ENCODE measurements at places on chromosomes 6 and 20.

GRCh38 chr20:32925481-32926196 lies 66.9 kb downstream of the EFCAB8 start:
- no peak for DNase-seq

GRCh38 chr6:159679091-159680077 lies 13.7 kb downstream of the SOD2 start:
- DNase-seq = no peak

GRCh38 chr20:5745416-5746030 lies 4.7 kb upstream of the SHLD1 start:
- no peak for DNase-seq

DNA sequence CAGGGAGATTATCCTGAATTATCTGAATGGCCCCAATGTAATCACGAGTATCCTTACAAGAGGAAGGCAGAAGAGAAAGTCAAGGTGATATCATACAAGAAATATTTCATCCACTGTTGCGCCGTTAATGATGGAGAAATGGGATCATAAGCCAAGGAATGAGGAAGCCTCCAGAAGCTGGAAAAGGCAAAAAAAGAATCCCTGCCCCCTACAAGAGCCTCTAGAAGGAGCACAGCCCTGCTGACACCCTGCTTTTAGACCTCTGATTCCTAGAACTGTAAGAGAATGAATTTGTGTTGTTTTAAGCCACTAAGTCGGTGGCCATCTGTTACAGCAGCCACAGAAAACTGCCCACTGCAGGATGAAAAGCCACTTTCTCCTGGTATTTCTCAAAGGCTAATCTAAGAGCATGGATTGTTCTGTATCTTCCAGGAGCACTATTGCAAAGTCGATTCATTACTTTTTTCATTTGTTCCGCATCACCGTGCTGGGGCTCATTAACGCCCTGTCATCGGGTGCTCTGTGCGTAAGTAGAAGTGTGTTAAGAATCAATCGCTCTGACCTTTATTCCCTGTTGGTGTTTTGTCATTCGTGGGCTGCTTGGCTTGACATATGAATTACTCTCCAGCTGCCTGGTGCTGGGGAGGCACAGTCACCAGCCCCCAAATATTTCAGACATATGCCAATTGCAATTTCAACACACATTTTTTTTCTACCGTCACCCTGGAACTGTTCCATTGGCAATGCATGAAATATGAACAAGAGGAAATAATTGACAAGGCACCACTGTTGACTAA lies 117.0 kb downstream of the PCSK2 start:
- DNase-seq = no peak

DNA sequence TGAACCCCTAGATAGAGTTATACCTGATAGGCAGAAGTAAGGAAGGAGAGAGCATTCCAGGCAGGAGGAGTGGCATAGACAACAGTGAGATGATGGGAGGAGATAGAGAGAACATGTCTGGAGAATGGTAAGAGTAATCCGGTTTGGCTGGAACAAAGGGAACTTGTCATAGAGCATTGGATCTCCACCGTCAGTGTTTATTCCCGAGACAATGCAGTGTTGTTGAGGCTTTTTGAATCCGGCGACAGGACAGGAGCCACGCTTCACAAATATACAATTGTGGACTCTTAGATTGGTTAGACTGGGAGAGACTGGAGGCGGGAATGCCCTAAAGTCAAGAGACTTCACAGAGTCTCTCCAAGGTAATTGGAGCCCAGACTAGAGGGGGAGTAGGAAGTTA lies 119.8 kb downstream of the ANKS1A start:
- no peak for DNase-seq

- DNase-seq = no peak
These were observed 207.0 kb downstream of the CDC5L start for GRCh38 chr6:44594481-44594880.

- no peak for DNase-seq
These were observed 16.4 kb upstream of the FNDC1 start for GRCh38 chr6:159152782-159153181.

DNA sequence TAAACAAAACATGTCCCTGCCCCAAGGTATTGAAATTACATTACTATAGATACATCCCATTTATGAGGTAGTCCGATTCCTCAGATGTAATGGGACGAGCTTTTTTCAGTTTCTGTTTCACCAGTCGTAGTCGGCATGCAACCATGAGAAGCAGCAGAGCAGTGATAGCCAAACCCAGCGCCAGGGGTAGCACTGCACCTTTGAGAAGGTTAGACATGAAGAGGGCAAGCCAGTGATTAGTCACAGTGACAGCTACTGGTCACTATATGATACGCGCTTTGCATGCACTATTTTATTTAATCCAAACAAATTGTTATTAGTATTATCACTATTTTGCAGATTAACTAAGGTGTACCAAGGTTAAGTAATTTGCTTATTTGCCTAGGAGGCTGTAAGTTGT lies 43.7 kb downstream of the LRP11 start:
- DNase-seq = no peak

GRCh38 chr6:117501722-117502121 lies 19.2 kb downstream of the DCBLD1 start:
- DNase-seq = no peak

DNA sequence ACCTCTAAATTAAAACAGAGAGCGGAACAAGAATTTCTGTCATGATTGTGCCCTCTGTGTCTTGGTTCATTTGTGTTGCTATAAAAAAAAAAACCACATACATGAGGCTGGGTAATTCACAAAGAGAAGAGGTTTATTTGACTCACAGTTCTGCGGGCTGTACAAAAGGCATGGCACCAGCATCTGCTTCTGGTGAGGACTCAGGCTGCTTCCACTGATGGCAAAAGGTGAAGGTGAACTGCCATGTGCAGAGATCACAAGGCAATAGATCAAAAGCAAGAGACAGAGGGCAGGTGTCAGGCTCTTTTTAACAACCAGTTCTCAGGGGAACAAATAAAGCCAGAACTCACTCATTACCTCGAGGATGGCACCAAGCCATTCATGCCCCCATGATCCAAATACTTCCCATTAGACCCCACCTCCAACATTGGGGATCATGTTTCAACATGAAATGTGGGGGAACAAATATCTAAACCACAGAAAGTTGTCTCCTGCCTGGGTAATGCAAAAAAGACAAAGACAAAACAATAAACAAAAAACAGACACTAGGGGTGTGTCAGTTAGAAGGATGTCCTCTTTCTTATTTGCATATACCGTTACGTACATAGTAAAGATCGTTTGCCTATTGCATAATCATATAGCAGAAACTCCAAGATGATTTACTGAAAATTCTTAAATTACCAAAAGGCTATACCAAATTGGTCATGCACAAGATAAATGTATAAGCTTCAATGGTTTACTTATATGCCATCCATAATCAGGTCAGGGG lies 17.0 kb downstream of the SERPINB9 start:
- DNase-seq = no peak

DNA sequence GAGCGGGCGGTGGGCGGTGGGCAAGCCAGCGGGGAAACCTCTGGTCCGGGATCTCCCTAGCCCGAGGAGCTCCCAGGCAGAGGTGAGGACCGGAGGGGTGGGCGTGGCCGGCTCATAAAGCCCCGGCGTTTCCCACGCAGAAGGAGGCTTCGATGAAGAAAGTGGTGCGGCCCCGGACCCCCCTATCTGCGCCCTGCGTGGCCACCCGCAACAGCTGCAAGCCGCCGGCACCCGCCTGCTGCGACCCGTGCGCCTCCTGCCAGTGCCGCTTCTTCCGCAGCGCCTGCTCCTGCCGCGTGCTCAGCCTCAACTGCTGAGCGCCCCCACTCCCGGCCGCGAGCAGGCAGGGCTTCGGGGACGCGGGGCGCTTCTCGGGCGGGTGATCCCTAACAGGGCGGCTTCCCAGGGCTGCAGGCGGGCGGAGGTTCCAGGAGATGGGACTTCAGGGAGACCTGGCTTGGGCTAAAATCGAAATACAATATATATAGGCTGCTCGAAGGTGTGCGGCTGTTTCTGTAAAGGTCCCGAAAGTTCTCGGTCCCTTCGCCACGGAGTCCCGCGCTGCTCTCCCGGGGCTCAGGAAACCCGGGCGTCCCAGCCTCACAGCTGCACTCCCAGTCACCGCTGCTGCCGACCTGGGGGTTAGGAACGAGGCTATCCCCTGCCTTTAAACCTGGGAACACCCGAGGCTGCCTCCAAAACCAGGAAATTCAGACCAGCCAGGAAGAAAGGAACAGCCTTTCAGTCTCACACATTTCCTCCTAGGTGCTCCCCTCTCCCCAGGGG lies 27.8 kb downstream of the ASIP start:
- DNase-seq = peak; percentile 16

DNA sequence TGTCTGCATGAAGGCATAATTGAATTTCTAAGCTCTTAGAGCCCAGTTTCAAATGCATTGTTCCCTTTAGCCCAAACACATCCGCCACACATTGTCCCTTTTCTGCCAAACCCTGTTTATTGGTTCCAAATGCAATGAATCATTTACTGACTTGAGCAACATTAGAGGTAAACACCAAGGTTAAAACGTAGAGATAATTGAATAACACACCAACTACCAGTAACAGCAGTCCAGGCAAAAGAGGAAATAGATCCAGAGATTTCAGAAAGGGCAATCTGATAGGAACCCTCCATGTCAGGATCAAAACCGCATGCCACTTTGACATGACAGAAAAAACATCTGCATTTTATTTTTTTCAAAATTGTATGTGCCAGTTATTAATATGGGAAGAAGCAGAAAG lies 114.8 kb downstream of the PKHD1 start:
- DNase-seq = no peak

DNA sequence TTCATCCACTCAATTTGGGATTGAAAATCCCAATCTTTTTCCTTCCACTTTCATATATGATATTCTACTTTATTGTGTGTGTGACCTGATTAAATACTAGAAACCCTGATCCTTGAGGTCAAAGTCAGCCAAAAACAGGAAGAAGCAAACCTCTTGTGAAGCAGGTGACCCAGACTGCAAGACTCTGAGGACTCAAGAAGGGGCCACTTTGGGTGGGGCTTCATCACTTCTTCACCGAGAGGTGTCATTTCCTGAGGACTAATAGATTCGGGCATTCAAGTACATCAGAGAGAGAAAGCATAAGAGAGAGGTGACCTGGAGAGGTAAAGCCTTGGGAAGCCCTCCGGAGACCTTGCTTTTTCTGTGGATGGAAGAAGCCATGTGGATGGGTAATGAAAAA lies 129.0 kb downstream of the CFAP61 start:
- DNase-seq = no peak

DNA sequence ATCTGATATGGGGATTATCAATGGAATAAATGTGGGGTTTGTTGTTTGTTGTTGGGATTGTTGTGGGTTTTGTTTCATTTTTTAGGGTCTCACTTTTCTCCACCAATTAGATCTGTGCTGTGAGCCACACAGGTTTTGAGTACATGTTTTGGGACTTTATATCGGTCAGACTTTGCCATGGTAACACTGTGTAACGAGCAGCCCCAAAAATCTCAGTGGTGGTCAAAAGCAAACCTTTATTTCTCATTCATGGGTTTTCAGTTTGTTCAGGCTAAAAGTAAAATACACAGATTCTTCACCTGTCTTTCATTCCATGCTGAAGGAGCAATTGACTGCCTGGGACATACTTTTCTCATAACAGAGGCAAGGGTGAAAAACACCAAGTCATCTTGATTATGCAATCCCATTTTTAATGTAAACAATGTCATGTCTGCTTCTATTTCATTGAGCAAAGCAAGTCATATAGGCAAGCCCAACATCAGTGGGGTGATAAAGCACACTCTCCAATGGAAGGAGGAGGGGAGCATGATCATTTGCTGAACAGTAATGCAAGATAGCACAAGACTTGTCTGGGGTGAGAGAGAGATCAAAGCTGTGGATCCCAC lies 101.1 kb upstream of the PLCB4 start:
- DNase-seq = no peak

- DNase-seq = no peak
These were observed 804 bp downstream of the ELOVL5 start for GRCh38 chr6:53347921-53348370.

- no peak for DNase-seq
These were observed 56.4 kb downstream of the AIG1 start for GRCh38 chr6:143117108-143117507.

DNA sequence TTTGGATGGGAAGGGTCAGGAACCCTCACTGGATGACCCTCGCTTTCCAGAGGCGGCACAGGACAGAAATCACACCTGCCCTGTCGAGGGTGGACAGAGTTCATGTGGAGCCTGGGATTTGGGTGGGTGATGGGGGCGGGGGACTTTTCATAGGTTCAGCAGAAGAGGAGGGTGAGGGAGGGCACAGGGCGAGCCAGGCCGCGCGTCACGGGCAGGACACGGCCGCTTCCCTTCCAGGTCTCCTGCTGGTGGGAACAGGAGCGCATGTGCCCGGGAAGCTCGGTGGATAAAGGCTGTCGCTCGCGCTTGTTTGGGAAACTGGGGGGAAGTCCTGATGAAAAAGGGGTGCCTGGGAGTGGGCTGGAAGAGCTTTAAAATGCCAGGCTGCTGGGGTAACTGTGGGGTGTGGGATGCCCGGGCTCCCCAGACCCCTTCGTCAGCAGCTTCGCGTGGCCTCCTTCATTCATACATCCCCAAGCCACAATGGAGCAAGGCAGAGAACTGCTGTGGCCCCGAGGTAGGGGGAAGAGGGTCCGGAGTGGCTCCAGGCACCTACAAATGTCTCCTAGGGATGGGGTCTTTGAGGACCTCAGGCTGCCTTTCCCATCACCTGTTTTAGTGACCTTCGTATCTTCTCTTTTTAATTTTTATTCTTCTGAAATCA lies 102.2 kb downstream of the DACT2 start:
- DNase-seq = no peak

- DNase-seq = no peak
These were observed 187.1 kb downstream of the SOX4 start for GRCh38 chr6:21780679-21781078.

- DNase-seq = no peak
These were observed 121.5 kb upstream of the FOXQ1 start for GRCh38 chr6:1190366-1190765.

GRCh38 chr6:35213824-35214756 lies at the start of gene SCUBE3:
SCUBE3 (plus strand) TSS chr6:35213956; CDS start chr6:35214419, 463 bp downstream.
- DNase-seq = peak; percentile 12

DNA sequence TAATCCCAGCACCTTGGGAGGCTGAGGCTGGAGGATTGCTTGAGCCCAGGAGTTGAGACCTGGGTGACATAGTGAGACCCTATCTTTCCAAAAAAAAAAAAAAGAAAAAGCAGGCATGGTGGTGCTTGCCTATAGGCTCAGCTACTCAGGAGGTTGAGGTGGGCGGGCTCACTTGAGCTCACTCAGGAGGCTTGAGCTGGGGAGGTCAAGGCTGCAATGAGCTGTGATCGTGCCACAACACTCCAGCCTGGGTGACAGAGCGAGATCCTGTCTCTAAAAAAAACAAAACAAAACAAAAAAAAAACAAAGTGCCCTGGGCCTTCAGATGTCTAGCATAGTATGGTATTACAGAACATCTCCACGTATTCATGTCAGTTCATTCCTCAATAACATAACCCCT lies 42.9 kb downstream of the ZFAND3 start:
- DNase-seq = no peak

DNA sequence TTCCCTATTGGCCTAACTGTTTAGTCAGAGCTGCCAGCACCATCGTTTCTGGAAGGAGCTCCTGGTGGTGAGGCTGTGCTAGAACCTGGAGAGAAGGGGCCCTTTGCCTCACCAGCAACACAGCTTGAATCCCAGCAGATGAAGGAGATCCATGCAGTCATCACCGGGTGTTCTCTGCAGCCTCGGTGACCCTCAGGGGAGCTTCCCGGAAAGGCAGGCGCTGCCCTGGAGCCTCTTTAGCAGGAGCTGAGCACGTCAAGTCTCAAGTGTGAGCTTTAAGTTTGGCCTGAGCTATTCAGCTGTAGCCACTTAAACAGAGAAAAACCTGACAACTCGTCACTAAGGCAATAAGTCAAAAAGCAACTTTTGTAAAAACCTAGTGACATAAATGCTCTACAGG lies 181.2 kb upstream of the FOXQ1 start:
- DNase-seq = no peak
